ENCODE measurements at places on chromosomes 6 and 20. TPM values are rescaled to one million over a fixed set of nuclear protein-coding genes. Genes with fewer than 3 reads are reported as not detected.

Gene ENPP5
- 1.4 TPM for polyA plus RNA-seq

DNA sequence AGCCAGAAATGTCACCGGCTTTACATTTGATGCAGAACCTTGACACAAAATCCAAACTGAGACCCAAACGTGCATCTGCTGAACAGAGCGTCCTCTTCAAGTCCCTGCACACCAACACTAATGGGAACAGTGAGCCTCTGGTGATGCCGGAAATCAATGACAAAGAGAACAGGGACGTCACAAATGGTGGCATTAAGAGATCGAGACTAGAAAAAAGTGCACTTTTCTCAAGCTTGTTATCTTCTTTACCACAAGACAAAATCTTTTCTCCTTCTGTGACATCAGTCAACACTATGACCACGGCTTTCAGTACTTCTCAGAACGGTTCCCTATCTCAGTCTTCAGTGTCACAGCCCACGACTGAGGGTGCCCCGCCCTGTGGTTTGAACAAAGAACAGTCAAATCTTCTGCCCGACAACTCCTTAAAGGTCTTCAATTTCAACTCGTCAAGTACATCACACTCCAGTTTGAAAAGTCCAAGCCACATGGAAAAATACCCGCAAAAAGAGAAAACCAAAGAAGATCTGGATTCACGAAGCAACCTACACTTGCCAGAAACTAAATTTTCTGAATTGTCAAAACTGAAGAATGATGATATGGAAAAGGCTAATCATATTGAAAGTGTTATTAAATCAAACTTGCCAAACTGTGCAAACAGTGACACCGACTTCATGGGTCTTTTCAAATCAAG lies 108.4 kb downstream of the RTN4IP1 start:
- no peaks in the 10 kb centered on the region for H3K27me3 ChIP-seq
- DNase-seq, result peak; percentile 77
- H3K27ac ChIP-seq, result no peak overlapping the region
- H3K4me3 ChIP-seq, result no peak overlapping the region
- peaks cover 19% of the 10 kb centered on the region for H3K36me3 ChIP-seq

Gene TBC1D32
- 11.3 TPM for polyA plus RNA-seq

DNA sequence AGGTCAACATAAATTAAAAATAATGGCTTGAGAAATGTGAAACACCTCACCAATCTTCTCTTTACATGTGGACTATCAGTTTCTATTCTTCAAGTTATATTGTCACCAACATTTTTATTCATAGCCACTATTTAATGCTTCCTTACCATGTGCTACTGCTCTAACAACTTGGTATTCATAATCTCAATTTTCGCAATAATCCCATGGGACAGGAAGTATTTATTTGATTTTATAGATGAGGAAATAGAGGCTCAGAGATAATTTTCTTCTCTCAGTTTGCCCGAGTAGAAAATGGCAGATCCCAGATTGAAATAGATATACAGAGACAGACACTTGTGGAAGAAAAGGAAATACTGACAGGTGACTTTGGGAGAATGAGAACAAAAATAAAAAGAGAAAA lies 66.6 kb downstream of the FAM83B start:
- no peaks in the 10 kb centered on the region for H3K36me3 ChIP-seq
- H3K4me1 ChIP-seq, result no peaks in the 10 kb centered on the region
- H3K27ac ChIP-seq, result no peak overlapping the region
- DNase-seq, result no peak

DNA sequence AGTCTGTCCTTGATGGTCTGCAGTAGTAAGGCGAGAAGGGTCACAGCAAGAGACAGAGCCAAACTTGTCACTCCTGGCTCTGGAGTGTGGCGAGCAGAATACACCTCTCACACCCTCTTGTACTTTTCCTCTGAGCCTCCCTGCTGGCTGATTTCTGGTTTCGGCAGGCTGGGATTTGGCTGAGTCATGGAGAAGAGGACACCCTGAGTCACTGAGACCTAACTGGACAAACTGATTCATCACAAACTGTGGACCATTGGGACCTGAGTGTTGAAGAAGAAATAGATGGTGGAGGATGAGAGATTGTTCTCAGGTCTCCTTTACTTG lies 101.7 kb downstream of the F13A1 start:
- H3K4me3 ChIP-seq, result no peak overlapping the region
- no peaks in the 10 kb centered on the region for H3K36me3 ChIP-seq
- no peak for DNase-seq
- H3K27me3 ChIP-seq, result no peaks in the 10 kb centered on the region

- H3K27ac ChIP-seq, result no peak overlapping the region
- H3K4me3 ChIP-seq, result no peak overlapping the region
- H3K4me1 ChIP-seq, result no peaks in the 10 kb centered on the region
- H3K27me3 ChIP-seq, result no peaks in the 10 kb centered on the region
- no peak for DNase-seq
These were observed 308.6 kb downstream of the CDC5L start for GRCh38 chr6:44696099-44696498.

Gene PTCHD4
- not detected for polyA plus RNA-seq

Data from small intestine (tissue), 16 donors.